ENCODE measurements at places on chromosomes 1 and 21. TPM values are rescaled to one million over a fixed set of nuclear protein-coding genes. Genes with fewer than 3 reads are reported as not detected.

The OR2L8 gene
- not detected for total RNA-seq

The AK5 gene
- total RNA-seq, result 4.0 TPM

The KPNA6 gene
- total RNA-seq, result 67.0 TPM

DNA sequence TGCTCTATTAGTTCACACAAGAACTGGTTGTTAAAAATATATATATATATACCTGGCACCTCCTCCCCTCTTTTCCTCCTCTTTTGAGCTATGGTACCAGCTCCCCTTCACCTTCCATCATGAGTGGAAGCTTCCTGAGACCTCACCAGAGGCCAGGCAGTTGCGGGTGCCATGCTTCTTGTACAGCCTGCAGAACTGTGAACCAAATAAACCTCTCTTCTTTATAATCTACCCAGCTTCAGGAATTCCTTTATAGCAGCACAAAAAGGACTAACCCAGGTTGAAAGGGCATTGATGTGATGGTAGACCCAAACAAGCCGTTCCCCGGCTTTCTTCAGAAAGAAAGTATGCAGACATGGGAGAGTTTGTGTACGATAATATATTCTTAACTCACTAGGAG lies 14.9 kb downstream of the RSPH1 start:
- H3K27ac ChIP-seq, result peak overlapping the region; percentile 17
- no peak for DNase-seq
- H3K4me1 ChIP-seq, result peaks cover 4% of the 10 kb centered on the region
- H3K27me3 ChIP-seq, result no peaks in the 10 kb centered on the region
- H3K4me3 ChIP-seq, result no peak overlapping the region
